ENCODE measurements at places on chromosomes 1 and 21.
A peak's percentile ranks its signal among the peaks of the same experiment; 100 is the strongest.

GRCh38 chr1:18341291-18342069 lies 139.2 kb upstream of the KLHDC7A start:
- DNase-seq = no peak

DNA sequence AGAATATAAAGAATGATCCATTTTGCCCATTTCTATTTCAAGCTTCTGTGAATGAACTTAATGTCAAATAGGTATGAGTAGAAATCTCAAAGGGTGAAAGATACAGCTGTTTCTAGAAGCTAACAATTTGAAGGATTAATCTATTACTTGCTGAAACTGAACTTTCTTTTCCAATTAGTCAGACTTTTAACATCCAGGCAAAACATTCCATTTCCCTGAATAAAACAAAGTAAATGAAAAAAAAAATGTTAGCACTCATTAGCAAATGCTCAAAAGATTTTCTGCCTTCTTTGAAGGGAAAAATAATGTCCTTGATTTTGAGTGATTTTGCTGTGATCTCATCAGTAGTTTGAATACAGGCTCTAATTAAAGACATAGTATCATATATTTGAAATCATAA lies 447.6 kb upstream of the PRMT6 start:
- no peak for DNase-seq

DNA sequence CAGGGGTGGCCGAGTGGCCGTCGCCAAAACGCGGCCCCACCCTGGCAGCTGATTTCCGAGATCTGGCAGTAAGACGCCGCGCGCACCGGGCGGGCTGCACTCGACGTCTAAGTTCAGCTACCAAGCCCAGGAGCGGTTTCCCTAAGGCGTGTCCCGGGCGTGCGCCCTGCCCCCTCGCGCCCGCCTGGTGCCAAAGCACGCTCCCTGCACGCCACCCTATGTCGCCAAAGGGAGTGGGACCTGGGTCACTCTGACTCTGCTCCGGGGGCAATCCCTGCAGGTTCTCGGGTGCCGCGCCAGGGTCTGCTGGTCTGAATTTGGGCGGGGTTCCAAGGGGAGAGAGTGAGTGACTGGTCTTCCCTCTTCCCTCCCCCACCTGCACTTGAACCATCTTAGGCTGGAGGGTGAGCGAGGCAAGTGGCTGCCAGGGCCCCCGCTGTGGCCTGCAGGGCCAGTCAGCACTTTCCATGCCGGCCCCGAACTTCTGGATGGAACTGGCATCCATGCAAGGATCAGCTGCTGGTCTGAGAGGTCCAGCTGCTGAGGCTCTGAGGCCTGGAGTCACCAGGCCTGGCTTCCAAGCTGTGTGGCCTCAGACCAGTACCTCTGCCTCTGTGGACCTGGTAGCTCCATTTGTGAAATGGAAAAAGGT lies at the start of gene LRRC38:
Gene LRRC38, minus strand, starts transcription at position 109 of the 652 bp plus-strand sequence. CDS start 410 bp downstream, outside the sequence.
- DNase-seq = peak; percentile 9

GRCh38 chr1:7208647-7209180 lies 423.5 kb downstream of the CAMTA1 start:
- DNase-seq = no peak

DNA sequence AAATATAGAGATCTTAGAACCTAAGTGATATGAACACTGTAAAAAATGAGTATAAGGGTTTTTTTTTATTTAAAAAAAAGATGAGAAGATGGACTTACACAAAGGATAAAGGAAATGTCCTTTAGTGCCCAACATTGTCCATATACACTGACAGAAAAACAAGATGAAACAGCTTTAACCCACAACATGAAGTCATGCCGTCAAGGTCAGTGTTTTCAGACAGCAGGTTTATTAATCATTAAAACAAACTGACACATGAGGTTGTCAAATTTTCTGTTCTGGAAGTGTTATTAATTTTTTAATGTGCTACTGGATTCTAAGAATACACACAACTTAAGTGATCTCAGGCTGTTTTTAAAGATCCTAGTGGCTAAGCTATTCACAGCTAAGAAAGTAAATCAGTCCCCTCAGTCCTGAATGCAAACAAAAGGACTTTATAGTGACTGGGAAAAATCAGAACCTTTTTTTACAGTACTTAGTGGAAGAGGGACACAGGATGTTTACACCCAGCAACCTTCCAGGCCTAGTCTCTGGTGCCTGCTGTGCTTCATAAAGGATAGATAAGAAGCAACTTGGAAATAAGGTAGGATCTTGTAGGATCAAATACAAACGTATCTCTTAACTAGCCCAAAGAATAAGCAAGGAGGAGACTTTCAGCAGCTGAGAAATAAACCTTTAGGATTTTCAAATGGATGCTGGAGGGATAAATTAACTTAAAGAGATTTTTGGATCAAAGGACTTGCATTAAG lies 21.9 kb upstream of the PKN2 start:
- no peak for DNase-seq

All from HL-60 (cell line).